ENCODE measurements at places on chromosomes 5 and 9.
A peak's percentile ranks its signal among the peaks of the same experiment; 100 is the strongest.

DNA sequence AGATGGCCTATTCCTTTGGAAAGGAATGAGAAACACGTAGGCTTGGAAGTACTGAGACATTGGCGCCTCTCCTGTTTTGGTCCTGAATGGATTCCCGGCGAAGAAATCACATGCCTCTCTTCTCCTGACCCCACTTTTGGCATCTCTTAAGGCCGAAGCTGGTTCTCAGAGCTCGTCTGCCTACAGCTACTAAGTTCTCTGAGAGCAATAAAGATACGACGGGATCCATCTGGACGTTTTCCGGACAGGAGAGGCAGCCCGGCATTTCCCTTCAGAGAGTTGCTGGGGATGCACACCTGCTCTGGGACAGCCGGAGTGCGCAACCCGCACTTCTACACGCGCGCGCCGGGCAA is 336.8 kb upstream of the PUM3 start:
- DNase-seq: no peak

GRCh38 chr5:177446200-177447065 is at the start of gene PRR7:
PRR7 (plus strand) TSS chr5:177446814; CDS start chr5:177455068, 8,254 bp downstream.
- peak; percentile 41 for DNase-seq

GRCh38 chr5:61304590-61305381 is 27.3 kb upstream of the ZSWIM6 start:
- DNase-seq: peak; percentile 59

DNA sequence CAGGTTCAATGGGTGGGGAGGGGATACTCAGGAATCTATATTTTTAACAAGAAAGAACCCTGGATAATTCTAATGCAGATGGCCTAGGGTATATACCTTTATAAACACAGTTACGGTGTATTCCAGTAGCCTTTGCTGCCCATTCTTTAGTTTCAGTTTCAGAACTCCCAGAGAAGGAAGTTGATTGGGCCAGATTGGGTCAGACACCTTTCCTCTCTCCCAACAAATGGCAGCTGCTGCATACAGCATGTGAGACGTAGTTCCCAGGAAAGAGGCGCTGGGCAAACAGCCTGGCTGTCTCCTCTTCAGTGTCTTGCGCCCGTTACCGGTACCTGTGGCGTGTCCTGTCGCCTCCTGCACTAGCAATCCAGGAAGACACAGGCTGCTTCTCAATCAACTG is 20.4 kb downstream of the ACO1 start:
- no peak for DNase-seq

- peak; percentile 76 for DNase-seq
These were observed 33.3 kb downstream of the KCTD16 start for GRCh38 chr5:144203750-144204596.

- DNase-seq: no peak
These were observed 183.2 kb upstream of the TUSC1 start for GRCh38 chr9:25861421-25861820.

GRCh38 chr5:173634465-173634983 is 18.1 kb upstream of the BOD1 start:
- DNase-seq: no peak

DNA sequence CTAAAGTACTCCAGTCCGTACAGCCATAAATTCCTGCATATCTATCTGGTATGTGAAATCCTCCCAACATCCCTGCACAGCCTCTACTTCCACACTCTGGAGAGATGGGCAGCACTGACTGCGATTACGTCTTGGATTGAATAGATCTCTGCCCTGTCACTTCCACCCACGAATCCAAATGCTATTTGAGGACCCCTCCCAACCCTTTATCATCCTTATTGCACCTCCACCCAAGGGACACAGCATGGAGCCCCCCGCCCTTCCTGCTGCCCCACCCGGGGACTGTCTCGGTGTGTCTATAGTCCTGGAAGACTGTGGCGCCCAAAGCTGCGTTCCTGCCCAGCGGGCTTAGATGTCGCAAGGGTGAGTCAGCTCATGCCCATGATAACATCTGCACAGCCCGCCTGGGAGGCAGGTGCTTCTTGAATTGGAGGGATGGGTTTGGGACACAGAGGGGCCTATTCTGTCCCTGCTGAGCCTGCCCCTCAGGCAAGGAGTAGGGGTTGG is 105.7 kb upstream of the HAND1 start:
- DNase-seq: no peak

GRCh38 chr9:134870301-134870694 is 10.3 kb upstream of the FCN2 start:
- no peak for DNase-seq

- DNase-seq: no peak
These were observed 85.2 kb downstream of the CMYA5 start for GRCh38 chr5:79774855-79775237.

DNA sequence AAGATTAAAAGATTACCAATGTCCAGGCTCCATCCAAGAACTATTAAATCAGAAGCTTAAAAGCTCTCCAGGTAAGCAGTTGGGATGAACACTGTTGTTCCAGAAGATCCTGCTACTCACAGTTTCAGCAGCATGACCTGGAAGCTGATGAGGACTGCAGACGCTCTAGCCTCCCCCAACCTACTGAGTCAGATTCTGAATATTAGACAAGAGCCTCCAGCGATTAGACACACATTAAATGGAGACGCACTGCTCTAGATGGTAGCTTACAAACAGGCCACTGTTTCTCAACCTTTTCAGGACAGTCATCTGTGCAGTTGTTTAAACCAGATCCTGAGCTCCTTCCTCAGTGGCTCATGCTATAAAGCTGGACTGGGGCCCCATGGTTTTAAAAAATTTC is 54.3 kb downstream of the MTMR12 start:
- no peak for DNase-seq

- DNase-seq: no peak
These were observed 76.8 kb downstream of the GCNT4 start for GRCh38 chr5:74975582-74975981.

DNA sequence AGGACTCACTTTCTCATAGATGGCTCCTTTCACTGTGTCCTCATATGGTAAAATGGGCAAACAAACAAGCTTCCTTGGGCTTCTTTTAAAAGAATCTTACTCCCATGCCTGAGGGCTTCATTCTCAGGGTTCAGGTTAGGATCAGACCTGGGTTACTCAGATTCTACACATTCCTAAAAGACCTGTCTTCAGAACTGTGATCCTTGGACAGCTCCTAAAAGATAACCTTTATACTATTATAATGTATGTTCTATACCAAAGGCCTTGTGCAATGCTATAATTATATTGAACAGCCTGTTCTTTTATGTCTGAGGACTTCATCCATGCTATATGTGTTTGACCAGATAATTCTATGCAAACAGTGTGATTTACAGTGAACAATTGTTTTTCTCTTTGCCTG is 264.4 kb upstream of the CDH10 start:
- peak; percentile 65 for DNase-seq

GRCh38 chr5:108813673-108814072 is 66.0 kb downstream of the FER start:
- no peak for DNase-seq

DNA sequence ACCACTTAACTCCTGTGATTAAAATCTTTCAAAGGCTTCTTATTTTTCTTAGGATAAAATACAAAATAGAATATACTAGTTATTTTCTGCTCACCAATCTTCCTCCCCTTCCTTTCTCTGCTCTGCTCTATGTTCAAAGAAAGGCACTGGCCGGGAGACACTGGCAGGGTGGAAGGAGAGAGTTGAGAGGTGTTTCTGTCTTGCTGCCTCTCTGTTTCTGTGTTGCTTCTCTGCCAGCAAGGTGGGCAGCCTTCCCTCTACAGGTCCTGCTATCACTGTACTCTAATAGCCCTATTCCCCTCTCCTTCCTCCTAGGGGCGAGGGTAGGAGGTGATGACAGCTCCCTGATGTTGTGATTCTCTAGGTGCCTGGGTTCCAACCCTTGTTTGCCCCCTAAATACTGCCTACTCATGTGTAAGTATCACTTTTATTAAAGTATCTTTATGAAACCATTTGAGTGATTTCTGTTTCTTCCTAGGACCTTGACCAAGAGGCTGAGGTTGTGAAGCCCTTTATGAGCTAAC is 515.1 kb downstream of the TLE4 start:
- no peak for DNase-seq

GRCh38 chr5:114702136-114702535 is 340.3 kb downstream of the KCNN2 start:
- DNase-seq: no peak

DNA sequence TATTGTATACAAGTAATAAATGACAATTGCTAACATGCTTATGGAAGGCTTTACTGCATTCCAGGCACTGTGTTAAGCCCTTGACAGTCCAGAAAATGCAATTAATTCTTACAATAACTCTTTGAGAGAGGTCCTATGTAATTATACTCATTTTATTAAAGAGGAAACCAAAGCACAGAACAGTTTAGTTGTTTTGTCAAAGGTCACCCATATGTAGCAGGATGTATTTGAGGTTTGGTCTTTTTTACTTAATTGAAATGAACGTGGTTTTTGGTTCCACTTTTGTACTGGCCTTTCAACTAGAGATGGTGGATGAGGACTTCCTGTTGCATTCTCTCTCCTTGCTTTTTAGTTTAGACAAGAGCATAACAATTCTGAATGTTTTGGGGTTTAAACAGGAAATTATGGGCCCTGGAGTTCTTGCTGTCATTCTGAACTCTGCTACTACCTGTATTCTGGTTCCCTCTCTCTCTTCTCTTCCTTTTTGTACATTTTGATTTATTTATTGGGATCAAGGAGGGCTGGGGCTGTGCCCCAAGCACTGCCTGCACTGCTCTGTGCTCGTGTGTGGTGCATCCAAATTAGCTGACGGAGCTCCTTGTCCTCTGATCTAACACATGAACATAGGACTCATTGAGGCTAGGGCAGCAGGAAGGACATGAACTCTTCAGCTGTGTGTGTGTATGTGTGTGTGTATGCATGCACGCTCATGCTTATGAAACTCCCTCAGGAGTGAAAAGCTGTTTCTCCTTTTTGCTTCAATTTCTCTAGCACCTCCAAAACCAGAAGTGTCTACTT is 47.4 kb downstream of the SLC28A3 start:
- DNase-seq: no peak

DNA sequence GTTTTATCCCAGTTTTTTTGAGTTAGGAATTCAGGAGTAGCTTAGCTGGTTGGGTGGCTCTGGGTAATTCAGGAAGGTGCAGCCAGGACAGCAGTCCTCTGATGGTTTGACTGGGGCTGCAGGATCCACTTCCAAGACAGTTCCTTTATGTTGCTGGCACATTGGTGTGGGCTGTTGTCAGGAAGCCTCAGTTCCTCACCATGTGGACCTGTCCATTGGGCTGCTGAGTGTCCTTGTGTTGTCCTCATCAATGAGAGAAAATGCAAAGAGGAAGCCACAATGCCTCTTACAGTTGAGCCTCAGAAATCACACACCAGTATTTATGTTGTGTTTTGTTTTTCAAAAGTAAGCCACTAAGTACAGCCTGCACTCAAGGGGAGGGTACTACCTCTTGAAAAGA is 140.9 kb downstream of the MAST4 start:
- no peak for DNase-seq

DNA sequence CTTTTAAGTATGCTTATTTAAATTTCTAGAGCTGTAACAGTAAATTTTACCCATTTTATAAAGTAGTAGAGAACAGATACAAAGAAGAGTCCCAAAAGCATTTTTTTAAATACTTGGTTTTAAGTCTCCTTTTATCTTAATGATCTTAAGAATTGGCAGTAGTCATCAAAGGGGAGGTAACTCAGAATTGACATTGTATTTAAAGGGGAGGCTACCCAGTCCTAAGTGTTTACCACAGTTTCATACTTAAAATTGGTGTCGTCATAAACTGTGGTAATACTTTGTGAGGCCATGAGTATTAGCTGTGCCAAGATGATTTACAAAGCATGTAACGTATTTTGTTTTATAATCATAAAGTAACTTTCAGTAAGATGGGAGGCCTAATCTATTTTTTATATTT is 14.8 kb downstream of the SLC25A46 start:
- DNase-seq: no peak

GRCh38 chr5:77844373-77844622 is 68.2 kb upstream of the TBCA start:
- DNase-seq: peak; percentile 59

DNA sequence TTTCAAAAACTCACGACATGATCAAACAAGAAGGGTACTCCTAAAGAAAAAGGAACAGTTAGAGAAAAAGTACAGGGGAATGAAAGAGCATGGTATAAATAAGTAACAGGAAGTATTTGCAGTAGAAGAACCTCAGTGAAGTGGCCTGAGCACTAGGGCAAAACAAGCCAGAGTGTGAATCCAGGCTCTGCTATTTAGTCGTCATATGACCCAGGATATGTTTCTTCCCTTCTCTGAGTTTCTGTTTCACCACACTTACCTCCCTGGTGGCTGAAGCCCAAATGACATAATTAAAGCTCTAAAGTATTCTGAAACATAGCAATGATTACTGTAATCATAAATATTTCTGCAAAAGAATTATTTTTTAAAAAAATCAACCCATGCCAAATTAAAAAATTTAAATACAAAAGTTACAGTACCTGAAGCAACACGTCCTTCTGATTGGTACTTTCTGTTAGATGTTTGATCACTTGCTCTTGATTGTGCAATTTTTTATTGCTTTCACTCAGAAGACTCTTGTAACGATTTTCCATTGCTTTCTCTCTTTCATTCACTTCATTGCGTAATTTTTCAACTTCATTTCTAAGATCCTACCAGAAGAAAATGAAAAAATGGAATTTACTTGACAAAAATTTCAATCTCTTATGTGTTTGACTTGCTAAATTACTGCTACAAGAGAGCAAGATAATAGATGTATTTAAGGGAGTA is 88.9 kb downstream of the CDK5RAP2 start:
- DNase-seq: no peak

GRCh38 chr9:33124751-33125381 is 42.3 kb downstream of the B4GALT1 start:
- no peak for DNase-seq

DNA sequence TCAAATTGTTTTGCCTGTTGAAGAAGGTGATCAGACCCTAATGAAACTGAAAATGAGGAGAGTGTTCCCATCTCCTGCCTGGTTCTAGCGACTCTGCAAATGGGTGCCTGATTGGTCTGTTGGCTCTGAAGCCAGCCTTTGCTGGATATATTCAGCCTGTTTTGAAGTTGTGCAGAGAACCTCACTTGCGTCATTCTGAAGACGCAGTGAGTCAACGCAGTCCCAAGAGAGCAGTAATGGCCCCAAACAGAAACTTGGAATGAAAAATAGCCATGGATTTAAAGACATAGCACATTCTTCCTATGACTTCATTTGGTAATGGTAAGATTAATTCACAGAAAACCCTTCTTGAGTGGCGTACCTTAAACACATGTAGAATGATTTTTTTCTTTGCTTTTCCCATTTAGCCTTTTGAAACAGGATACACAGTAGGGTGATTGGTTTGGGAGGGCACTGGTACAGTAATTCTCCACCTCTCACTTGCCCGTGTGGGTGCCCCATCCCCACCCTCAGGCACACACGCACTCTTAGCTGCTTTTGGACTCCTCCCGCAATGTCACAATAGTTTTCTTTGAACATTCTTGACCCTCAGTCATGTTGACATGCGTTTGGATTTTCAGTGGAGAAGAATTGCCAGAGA is 54.1 kb upstream of the ABL1 start:
- DNase-seq: no peak

DNA sequence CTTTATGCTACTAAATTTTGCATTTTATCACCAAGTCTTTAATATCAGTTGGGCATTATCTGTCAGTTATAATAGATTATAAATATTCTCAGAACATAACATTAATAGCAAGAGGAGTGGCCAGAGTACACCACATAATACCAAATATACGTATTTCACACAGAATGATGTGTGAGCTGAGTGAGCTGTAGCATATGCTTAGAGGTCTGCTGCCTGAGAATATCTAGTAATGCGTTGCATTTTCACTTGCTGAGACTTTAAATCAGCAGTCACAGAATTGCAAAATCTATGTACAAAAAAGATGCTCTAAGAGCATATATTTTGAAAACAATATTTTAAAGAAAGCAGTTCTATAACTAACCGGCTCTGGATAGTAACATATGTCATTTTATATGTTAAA is 921.1 kb upstream of the EDIL3 start:
- no peak for DNase-seq

Data from NCI-H748 treated with DMSO at 0.1 percent for 48 hours (cell line).